ENCODE measurements at places on chromosomes 2 and 18.

DNA sequence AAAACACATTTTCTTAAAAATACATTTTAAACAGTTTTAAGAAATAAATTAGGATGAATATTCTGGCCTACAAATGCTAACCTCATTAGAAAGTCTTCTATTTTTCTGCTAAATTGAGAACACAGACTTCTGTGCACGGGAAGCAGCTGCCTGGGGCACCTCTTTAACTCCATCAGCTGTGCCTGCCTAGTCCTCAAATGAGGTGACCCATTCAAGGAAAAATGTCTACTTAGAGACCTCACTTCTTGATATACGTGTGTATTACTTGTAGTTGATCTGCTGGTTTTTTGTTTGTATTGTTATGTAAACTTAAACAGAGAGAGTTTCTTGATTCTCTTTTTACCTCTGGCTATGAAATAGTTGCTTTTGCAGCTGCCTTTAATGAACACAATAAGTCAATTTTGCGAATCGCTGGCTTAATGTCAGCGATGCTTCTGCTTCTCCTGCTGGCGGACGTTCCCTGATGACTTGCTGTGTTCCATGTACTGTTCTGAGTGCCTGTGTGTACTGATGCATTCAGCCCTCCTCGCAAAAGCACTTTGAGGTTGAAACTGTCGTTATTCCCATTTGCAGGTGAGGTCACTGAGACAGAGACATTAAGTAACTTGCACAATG is 88.7 kb upstream of the TXNDC2 start:
- DNase-seq: no peak

GRCh38 chr2:178005756-178006155 is 66.8 kb downstream of the PDE11A start:
- no peak for DNase-seq

DNA sequence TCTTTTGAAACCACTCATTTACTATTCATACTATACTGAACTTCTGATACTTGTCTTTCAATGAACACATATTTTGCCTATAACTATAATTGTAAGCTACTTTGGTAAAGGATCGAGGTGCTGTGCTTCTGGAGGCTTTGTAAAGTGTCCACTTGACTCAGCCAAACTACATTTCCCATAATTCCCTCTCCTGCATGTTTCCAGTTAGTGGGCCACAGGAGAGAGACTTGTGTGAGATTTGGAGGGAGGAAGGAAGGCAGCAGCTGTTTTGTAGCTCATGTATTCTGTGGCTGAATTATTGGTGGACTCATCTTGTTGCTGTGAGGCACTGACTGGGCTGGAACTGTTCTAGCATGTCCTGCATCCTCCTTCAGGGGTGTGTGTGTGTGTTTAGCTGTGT is 328.8 kb downstream of the ARL6IP6 start:
- no peak for DNase-seq

DNA sequence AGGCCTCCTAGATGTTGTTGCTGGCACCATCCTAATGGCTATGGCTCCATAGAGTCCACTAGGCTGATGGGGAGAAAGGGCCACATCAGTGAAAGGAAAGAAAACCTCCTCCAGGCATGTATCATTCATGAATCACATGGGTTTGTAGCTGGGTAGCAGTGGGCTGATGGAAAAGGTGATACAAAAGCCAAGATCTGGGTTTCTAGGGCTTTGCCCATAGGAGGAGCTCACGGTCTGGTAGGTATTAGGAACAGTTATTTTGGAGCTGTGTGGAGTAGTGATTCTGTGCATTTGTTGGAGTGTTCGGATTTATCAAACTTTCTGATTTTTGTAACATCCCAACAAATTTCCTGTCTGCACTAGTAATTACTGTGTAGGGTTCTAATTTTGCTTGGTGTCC is 259.2 kb downstream of the SLC4A3 start:
- no peak for DNase-seq

DNA sequence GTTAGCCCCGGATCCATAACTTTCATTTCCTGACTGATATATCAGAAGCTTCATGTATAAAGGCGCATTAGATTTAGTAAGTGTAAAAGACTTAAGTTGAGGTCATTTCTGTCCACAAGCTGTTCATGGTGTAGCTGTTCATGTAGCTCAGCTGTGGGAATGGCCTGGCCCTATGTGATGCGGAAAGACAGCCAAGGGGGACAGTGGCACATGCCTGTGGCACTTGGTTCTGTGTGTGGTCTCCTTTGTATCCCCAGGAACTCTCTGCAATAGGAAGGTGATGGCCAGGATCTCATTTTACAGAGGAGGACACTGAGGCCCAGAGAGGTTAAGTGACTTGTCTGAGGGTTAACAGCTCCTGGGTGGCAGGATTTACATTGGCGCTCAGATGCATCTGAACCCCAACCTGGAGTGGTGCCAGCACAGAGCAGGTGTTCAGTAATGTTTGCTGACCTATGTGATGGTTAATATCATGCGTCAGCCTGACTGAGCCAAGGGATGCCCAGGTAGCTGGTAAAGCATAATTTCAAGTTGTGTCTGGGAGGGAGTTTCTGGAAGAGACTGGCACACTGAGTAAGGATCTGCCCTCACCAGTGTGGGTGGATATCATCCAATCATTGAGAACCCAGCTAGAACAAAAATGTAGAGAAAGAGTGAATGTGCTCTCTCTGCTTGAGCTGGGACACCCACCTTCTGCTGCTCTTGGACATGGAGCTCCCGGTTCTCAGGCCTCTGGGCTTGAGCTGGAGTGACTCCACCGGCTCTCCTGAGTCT is 25.4 kb downstream of the HPCAL1 start:
- no peak for DNase-seq

DNA sequence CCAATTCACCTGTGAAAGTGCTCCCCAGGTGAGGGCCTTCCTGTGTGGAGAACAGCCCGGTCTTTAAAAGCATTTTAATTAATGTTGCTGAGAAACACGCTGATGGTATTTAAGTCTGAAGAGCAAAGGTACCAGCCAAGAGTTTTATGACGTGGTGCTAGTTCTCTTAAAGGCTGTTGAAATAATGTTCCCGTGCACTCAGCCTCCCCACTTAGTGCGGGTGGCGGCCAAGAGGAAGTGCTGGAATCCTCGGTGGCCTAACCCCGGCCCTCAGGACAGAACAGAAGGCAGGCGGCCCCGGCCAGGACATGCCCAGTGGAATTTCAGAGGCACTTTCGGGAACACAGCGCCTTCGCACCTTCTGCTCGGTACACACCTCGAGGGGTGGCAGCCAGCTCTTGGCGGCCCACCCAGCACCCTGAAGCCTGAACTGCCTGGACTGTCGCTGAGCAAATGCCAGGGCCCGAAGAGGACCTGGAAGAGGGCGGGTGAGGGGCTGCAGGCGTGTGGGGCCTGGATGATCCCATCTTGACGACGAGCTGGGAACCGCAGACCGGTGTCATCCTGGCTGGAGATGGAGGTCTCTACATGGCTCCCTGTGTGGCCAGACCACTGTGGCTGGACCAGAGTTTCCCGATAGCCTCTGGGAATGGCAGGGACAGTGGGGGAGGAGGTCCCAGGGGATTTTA is 142.9 kb downstream of the ASB1 start:
- no peak for DNase-seq

DNA sequence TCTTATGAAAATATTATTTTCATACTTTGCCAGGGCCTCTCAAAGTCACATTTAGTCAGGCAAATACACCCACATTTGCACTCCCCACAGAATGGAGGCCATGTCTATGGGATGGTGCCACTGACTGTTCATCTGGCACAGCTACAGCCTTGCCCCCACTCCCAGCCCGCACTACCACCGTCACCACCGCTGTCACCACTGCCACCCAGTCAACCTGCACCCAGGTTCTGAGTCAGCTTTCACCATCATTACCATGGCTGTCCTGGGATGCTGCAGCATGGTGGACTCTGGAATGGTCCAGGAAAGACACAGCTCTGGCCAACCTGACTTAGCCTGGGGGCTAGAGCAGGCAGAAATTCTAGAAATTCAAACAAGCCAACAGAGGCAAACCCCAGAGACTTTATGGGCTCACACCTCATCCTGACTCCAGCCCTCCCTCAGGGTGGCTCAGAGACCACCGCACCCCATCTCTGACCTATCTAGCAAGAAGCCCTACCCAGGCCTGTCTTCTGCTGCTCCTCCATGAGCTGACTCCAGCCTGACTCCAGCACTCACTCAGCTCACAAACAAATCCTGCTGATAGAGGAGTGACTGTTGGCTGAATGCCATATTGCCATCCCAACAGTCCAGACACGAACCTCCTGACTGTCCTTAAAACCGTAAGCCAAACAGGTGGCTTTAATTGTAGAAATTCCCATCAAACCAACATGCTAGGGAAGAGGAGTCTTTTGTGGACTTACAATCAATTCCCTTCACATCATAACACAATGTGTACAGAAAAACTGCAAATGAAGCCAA is 28.0 kb downstream of the DNER start:
- no peak for DNase-seq

- no peak for DNase-seq
Observed at GRCh38 chr2:67466734-67467133, 69.6 kb downstream of the ETAA1 start.

- no peak for DNase-seq
Observed at GRCh38 chr2:207632575-207633493, 7.6 kb upstream of the METTL21A start.

GRCh38 chr2:127638361-127639110 is 7.4 kb upstream of the GPR17 start:
- no peak for DNase-seq

- DNase-seq: peak; percentile 27
Observed at GRCh38 chr2:30147715-30148610, 1.2 kb downstream of the YPEL5 start.

- DNase-seq: no peak
Observed at GRCh38 chr2:128505575-128506526, 187.2 kb upstream of the HS6ST1 start.

GRCh38 chr18:14944838-14945237 is 196.9 kb downstream of the ANKRD30B start:
- no peak for DNase-seq

- no peak for DNase-seq
Observed at GRCh38 chr2:139477618-139478017, 697.4 kb upstream of the NXPH2 start.

GRCh38 chr2:176364273-176364977 is 95.2 kb downstream of the MTX2 start:
- DNase-seq: no peak

DNA sequence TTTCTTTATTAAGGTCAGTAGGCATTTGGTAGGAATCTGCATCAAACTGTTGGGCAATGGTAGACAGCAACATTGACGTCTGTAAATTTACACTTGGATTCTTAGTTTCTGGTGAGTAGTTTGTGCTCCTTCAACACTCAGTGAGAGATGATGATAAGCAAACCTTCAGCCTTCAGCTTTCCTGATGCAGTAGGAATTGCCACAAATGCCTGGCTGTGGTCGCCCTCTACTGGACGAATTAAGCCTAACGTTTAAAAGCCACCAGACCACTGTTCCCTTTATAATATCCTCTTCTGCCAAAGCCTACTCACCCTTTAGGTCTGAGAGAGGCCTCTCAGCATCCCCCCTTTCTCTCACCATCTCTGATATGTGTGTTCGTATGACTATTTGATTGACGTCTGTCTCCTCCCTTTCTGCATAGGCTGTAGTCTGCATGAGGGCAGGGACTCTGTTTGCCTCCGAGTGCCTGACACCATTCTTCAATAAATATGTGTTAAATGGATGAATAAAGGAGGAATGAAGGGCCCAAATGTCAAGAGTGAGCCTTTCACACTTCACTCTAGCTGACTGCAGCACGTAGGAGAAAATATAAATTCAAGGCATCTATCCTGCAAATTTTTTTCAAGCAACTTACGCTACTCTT is 47.0 kb upstream of the PLEKHM3 start:
- DNase-seq: peak; percentile 9

DNA sequence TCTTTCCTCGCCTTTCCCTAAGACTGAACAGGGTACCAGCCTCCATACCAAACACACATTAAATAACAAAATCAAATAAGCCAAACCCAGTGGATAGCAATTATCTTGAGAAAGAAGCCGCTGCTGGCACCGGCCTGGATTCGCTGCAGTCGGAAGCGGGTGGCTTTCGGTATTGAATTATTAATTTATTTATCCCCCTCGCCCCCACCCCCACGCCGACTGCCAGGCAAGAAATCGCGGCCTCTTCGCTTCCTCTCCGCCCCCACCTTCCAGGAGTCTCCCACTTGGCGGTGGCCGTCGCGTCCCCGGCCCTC is 370 bp upstream of the ZNF804A start:
- no peak for DNase-seq

DNA sequence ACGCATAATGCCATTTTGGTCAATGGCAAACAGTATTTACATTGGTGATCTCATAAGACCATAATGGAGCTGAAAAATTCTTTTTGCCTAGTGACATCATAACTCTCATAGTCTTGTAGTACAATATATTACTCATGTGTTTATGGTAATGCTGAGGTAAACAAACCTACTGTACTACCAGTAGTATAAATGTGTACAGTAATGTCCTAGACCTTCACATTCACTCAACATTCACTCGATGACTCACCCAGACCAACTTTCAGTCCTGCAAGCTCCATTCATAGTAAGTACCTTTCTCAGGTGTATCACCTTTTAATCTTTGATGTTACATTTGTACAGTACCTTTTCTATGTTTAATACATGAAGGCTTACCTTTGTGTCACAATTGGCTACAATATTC is 558.2 kb upstream of the PIK3C3 start:
- DNase-seq: no peak

DNA sequence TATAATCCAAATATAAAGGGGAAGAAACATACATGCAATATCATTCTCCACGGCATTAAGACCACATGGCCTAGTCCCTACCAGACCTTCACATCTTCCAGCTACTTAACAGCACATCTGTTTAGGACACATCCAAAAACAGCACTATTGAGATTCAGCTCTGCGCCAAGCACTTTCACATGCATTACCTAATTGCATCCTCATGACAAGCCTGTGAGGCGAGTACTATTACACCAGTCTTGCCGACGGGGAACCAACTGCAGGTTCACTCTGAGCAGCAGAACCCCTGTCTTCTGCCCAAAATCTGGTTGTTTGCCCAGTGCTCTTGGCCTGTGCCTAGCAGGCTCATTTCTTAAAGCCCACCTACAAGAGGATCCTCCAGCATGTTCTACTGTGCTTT is 66.7 kb downstream of the AAK1 start:
- no peak for DNase-seq

DNA sequence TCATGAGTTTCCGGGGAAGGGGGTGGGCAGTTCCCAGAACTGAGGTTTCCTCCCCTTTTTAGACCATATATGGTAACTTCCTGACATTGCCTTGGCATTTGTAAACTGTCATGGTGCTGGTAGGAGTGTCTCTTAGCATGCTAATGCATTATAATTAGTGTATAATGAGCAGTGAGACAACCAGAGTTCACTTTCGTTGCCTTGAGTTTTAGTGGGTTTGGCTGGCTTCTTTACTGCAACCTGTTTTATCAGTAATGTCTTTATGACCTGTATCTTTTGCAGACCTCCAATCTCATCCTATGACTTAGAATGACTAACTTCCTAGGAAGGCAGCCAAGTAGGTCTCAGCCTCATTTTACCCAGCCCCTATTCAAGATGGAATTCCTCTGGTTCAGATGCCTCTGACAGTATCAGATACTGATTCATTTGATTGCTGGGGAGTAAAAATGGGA is 447.3 kb downstream of the XIRP2 start:
- DNase-seq: no peak

- DNase-seq: no peak
Observed at GRCh38 chr2:98514879-98515249, 70.2 kb downstream of the INPP4A start.

All from activated CD8-positive, alpha-beta memory T cell treated with anti-CD3 and anti-CD28 coated beads for 1 hour (primary cell).